ENCODE measurements at places on chromosomes 7 and 10. TPM values are rescaled to one million over a fixed set of nuclear protein-coding genes. Genes with fewer than 3 reads are reported as not detected.

YWHAG gene
- 127 TPM for total RNA-seq

TEX47 gene
- not detected for total RNA-seq

FAM13C gene
- total RNA-seq: not detected

SHLD2 gene
- total RNA-seq: 32.6 TPM

SPRN gene
- total RNA-seq: not detected

DDC gene
- total RNA-seq: not detected

ANXA8L1 gene
- not detected for total RNA-seq

WNT16 gene
- not detected for total RNA-seq

OR6V1 gene
- total RNA-seq: not detected

TMEM236 gene
- total RNA-seq: 0.10 TPM

IL6 gene
- total RNA-seq: 1.9 TPM

COPG2 gene
- total RNA-seq: 31.5 TPM

TMEM184A gene
- not detected for total RNA-seq

TMEM229A gene
- total RNA-seq: not detected

NPSR1 gene
- total RNA-seq: not detected

SUN3 gene
- total RNA-seq: not detected

CLCN1 gene
- total RNA-seq: 0.17 TPM

OPALIN gene
- not detected for total RNA-seq

PRPS1L1 gene
- total RNA-seq: not detected

CYP2C18 gene
- total RNA-seq: 0.27 TPM

SBDS gene
- 55.7 TPM for total RNA-seq

SPDYE18 gene
- total RNA-seq: not detected

SPDYE1 gene
- total RNA-seq: not detected

LARP4B gene
- 95.0 TPM for total RNA-seq

ANKRD30A gene
- total RNA-seq: not detected

All from activated CD4-positive, alpha-beta memory T cell treated with anti-CD3 and anti-CD28 coated beads for 36 hours (primary cell).